ENCODE measurements at places on chromosomes 16 and 17.

GRCh38 chr17:46056800-46057304 lies 57.8 kb downstream of the STH start:
- no peak for DNase-seq

- DNase-seq: no peak
Observed at GRCh38 chr17:55186937-55187770, 77.6 kb upstream of the HLF start.

GRCh38 chr16:17365591-17366298 lies 105.0 kb downstream of the XYLT1 start:
- DNase-seq: no peak

- no peak for DNase-seq
Observed at GRCh38 chr16:31458073-31458843, 1.0 kb upstream of the ARMC5 start.

DNA sequence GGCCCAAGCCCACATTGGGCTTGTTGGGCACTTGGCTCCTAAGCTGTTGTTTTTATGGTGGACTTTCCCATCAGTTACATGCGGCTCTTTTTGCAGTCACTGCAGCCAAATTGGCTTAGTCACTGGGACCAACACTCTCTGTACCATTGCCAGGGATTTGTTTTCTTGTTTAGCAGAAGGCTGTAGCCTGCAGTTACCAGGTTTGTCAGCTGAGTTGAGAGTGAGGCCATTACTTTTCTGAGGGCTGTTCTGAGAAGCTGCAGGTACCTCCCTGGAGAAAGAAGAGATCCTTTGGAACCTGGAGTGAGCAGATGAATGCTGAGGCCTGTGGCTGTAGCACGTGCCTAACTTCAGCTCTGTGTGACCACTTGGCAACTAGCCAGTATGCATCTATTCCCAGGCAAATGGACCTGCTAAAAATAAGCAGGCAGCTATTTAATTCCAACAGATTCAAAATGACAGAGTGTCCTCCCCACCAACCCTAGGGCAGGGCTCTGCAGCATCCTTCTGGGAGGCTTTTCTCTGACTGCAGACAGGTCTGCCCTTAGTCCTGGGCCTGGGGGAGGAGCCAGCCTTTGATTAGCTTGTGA lies 12.9 kb downstream of the AKAP1 start:
- DNase-seq: no peak

- DNase-seq: no peak
Observed at GRCh38 chr17:44549686-44550085, 7.6 kb upstream of the FZD2 start.
